ENCODE measurements at places on chromosomes 6 and 20. TPM values are rescaled to one million over a fixed set of nuclear protein-coding genes. Genes with fewer than 3 reads are reported as not detected.
A peak's percentile ranks its signal among the peaks of the same experiment; 100 is the strongest.

DNA sequence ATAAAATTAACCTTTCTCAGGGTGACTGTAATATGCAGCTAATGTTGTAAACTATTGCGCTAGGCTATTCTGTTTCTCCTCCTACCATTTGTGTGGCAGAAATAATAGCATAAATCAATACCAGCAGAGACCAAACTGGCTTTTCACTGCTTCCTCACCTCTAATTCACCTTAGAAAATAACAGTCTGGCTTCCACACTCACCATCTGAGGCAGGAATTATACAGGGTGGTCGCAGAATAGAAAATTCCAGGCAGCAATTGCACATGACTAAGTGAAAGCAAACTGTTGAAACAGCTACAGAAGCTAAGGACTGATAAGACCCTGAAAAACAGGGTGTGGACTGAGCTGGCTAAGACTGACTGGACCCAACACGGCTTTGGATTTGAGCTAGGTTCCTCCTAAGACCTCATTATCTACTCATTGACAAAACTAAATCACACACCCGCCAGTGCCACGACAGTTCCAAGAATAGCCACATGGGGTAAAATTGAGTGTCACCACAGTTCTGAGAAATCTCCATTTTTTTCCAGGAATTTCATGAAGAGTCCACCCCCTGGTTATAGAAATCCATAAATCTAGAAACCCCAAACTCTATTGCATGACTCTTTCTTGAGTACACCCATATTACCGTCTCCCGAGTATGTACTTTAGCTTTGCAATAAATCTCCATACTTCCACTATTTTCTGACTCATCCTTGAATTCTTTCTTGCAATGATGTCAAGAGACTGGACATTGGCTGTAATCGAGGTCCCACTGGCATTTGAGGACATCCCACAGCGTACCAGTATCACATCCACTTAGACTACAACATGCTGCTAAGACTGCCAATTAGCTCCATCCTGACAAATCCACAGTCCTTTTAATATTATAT, 60.9 kb upstream of the KCNQ5 start:
- DNase-seq, result no peak

GRCh38 chr6:25046942-25047341, 111.2 kb upstream of the RIPOR2 start:
- DNase-seq, result no peak

The KIF25 gene
- not detected for total RNA-seq

The EFCAB8 gene
- total RNA-seq, result 0.25 TPM

The FAM209B gene
- not detected for total RNA-seq

GRCh38 chr6:164184410-164184809, 769.9 kb downstream of the QKI start:
- no peak for DNase-seq

- no peak for DNase-seq
Measured at GRCh38 chr6:136306466-136306865, 16.8 kb upstream of the BCLAF1 start.

The ZNF165 gene
- total RNA-seq, result 0.51 TPM

DNA sequence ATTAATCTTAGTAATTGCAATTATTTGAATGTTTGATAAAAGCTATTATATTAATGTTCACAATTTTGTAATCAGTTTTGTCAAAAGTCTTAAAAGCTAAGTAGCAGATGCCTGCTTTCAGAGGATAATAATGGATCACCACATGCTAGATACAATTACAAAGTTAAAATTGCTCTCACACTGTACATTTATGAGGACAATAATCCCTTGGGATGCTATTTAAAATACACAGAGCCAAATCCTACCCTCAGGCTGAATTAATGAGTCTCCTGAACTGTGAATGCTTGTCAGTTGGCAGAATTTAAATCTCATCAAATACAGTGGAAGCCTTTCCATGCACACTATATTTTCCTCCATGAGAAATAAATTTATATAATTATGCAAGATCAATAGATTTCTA, 153.3 kb upstream of the SYNCRIP start:
- no peak for DNase-seq

DNA sequence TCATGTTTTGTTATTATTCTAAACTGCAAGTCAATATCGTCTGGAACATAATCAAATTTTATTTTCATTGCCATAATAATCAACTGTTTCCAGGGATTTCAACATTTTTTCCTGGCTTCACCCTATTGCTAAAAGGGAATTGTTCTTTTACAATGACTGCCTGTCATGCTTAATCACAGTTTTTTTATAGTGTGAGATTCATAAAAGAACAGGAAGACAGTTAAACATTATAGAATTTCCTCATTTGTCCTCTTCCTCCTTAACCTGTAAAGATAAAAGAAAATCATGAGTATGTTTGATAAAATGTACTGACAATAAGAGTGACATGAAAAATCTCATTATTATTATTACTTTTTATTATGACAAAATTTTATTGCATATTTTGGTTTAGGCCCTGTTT, 73.3 kb upstream of the CENPW start:
- no peak for DNase-seq

GRCh38 chr6:170176136-170176897, 114.6 kb downstream of the DLL1 start:
- no peak for DNase-seq

The ADGB gene
- 0.23 TPM for total RNA-seq

- DNase-seq, result no peak
Measured at GRCh38 chr6:169945117-169945516, 193.7 kb downstream of the ERMARD start.

GRCh38 chr6:170106906-170107525, 183.9 kb downstream of the DLL1 start:
- peak; percentile 12 for DNase-seq

DNA sequence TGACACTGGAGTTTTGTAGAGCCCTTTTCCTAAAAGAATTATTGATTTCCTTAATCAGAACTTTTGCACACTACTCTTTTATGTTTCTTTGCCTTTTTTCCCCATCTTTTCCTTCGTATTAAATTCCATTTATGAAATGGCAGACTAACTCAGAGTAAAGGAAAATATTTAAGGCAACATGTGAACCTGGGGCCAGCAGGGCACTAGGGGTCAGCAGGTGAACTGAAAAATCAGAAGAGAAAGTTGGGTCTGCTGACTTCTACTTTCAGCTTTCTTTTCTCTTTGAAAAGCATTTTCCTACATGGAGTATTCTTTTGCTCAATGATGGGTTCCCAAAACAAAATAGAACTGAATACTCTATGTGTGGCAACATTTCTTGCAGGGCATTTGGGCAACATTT, 226.6 kb upstream of the EXOC2 start:
- DNase-seq, result peak; percentile 5

The SIRT5 gene
- 9.6 TPM for total RNA-seq

GRCh38 chr6:138480279-138480949, 18.9 kb downstream of the NHSL1 start:
- no peak for DNase-seq

DNA sequence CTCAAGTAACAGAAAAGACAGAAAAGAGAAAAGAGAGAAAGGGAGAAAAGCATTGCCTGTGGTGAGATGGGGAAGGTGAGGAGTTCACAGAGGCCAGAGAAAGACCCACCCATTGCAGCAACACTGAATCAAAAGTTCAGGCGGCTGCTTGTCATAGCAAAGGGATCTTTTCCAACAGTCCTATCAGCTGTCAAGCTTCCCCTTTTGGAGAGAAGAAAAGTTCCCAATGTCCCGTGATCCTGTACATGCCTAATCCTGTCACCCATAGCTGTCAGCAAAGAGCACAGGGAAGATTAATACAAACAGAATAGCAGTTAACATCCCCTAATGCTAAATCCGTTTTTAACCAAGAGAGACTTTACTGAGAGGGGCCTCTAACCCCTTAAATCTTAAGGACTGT, 8.9 kb upstream of the TRIM38 start:
- DNase-seq, result no peak

The TINAG gene
- not detected for total RNA-seq

The TPX2 gene
- total RNA-seq, result 40.8 TPM

DNA sequence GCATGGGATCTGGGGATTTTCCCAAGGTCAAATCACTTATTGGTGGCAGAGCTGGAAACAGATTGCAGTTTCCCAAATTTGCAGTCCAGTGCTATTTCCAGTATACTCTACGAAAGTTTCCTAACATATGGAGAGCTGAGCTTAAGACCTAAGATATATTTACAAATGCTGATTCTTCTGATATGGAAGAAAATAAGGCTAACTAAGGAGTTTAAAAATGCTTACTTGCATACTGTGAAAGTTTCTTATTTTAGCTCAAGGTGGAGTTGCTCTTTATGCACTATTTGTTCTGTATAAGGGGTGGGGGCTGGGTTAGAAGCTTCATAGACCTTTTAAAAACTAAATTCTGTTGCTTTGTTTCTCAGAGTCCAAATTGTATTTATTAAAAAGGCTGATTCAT, 7.5 kb downstream of the CD109 start:
- DNase-seq, result no peak

GRCh38 chr6:39543095-39543494, 182.1 kb downstream of the KIF6 start:
- no peak for DNase-seq

GRCh38 chr6:13273931-13274706, 54.2 kb downstream of the TBC1D7 start:
- no peak for DNase-seq

- no peak for DNase-seq
Measured at GRCh38 chr20:56259948-56260347, 11.4 kb downstream of the MC3R start.

GRCh38 chr20:25197870-25198190, 2.3 kb downstream of the ENTPD6 start:
- DNase-seq, result no peak

DNA sequence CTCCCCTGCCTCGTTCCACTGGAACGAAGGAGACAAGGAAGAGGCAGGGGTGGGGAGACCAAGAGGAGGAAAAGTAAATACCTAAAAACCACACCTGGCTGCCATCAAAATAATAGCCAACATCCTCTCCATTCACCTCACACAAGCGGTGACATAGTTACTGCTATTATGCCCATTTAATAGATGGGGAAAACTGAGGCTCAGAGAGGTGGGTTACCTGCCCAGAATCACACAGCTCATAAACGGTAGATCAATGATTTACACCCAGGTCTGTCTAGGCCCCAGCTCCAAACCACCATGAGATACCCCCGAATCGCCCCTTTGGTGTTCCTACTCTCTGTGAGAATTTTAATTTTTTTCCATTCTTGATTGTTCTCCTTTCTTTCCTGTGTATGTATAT, 253.8 kb downstream of the BMP7 start:
- DNase-seq, result no peak

The OR2J3 gene
- not detected for total RNA-seq

- no peak for DNase-seq
Measured at GRCh38 chr6:87944541-87944954, 103.1 kb upstream of the SPACA1 start.

The PPT2 gene
- total RNA-seq, result 22.3 TPM

The WFDC5 gene
- not detected for total RNA-seq

- DNase-seq, result no peak
Measured at GRCh38 chr6:84425971-84426705, 198.7 kb upstream of the CEP162 start.

The COL11A2 gene
- 0.19 TPM for total RNA-seq

DNA sequence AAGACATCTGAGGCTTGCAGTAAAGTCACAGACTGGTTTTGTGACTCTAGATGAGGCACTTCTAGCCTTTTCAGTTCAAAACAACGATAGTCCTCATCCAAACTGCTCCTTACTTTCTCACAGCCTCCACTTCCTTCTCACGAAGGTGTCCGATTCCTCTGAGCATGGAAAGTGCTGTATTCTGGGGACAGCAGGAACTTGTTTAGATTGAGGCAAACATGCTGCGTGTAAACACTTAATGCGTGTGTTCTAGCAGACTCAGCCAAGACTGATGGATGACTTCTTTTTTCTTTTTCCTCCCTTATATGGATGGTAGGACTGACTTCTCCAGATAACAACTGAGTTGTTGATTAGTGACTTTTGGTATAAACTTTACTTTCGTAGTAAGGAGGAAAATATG, 80.2 kb upstream of the PRDM1 start:
- DNase-seq, result no peak

- peak; percentile 13 for DNase-seq
Measured at GRCh38 chr6:5869676-5870075, 137.0 kb downstream of the NRN1 start.

DNA sequence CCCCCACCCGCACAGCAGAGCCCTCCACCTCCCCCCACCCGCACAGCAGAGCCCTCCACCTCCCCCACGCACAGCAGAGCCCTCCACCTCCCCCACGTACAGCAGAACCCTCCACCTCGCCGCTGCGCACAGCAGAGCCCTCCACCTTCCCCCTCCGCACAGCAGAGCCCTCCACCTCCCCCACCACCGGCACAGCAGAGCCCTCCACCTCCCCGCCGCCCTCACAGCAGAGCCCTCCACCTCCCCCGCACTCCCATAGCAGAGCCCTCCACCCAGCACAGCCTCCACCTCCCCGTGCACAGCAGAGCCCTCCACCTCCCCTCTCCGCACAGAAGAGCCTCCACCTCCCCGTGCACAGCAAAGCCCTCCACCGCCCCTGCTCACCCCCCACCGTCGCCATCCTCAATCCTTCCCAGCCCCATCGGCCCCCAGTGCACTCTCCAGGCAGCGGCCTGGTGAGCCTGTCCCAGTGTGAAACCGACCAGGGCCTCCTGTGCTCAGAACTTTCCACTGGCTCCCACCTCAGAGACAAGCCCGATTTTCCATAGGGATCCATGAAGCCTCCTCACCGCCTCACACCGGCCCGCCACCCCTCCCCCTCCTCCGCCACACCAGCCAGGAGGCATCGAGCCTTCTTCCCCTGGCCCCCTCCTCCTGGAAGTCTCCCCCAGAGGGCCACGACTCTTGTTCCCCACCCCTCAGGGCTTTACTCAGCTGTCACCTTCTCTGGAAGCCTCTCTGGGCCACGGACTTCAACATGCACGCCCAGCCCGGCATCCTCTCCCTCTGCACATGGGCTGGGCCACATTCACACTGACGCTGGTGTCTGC, 347.1 kb downstream of the ZFAND3 start:
- DNase-seq, result no peak

The RBPJL gene
- not detected for total RNA-seq

The IL17A gene
- total RNA-seq, result not detected

The BTN1A1 gene
- total RNA-seq, result not detected

DNA sequence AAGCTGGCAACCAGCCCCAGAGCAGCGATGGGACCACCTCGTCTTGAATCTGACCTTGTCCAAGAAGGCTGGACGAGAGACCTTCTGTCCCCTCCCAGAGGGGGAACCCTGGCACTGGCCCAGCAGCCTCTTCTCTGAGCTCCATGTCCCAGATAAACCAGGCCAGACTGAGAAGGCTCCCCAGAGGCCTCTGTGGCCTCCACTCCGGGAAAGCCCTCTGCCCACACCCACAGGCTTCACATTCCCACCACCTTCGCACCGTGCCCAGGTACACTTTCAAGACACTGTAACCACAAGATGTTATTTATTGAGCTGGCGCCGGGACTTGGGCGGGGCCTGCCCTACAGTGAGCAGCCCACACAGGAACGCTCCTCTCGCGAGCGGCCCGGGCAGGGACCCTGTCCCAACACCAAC, 33.2 kb downstream of the ADA start:
- no peak for DNase-seq

The GPLD1 gene
- 24.0 TPM for total RNA-seq

The LY6G5B gene
- total RNA-seq, result 5.9 TPM

The SS18L1 gene
- total RNA-seq, result 24.3 TPM

The CASP8AP2 gene
- 7.3 TPM for total RNA-seq

- DNase-seq, result no peak
Measured at GRCh38 chr6:138593124-138593877, 94.0 kb upstream of the NHSL1 start.

- DNase-seq, result peak; percentile 56
Measured at GRCh38 chr6:33904050-33904746, 100.4 kb upstream of the MLN start.
